ENCODE measurements at places on chromosomes 4 and X.
A peak's percentile ranks its signal among the peaks of the same experiment; 100 is the strongest.

- no peak for DNase-seq
Observed at GRCh38 chr4:10413177-10413576, 44.0 kb downstream of the ZNF518B start.

- no peak for DNase-seq
Observed at GRCh38 chrX:132425744-132426318, 63.0 kb downstream of the MBNL3 start.

- DNase-seq = no peak
Observed at GRCh38 chr4:185536411-185536709, 1.1 kb upstream of the PDLIM3 start.

DNA sequence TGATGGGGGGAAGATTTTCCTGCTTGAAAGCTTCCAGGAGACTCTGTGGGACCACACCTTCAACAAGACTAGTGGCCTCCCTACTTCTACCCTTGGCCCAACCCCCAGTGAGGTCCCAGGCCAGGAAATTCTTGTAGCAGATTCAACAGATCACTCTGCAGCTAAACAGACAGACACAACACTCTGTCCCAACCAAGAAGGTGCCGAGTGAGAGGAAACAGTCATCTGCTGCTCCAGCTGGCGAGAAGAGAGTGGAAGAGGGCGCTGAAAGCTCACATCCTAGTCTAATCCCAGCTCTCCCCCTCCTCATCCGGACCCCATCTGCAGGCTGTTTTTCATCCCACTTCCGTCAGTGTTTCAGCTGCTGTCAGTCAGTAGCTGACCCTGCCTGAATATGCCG lies 63.4 kb downstream of the CHRDL1 start:
- DNase-seq = no peak

DNA sequence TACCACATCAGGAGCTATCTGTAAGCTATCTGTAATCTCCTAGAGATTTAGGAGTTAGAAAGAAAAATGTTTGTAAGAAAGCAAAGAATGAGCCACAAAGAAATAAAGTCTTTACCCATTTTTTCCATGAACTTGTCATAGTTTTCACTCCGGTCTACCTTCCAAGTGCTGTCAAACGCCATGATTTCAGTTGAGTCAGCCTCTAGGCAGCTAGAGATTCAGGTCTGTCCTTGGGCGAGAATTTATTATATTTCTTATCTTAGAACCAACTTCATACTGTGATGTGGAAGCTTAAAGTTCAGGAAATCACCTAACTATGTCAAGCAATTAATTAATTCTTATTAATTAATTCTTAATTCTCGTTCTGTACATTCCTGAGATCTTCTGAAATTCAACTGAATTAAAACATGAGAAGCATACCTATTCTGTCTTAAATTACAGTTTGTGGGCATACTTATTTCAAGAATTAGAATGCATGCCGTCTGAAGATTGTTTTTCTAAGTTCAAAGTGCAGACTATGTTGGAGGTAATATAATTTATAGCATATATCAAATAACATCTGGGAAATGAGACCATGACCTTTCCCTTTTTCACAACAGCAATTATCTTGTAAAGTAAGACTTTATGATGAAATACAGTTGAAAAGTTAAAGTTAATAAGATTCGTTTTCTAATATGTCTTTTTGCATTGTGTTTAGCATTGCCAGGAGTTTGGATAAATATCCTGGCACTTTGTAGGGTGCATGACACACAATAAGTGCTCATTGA lies at the start of gene FABP2:
TSS of gene FABP2 (minus strand) at position 218 of the 767 bp plus-strand sequence. CDS start at position 182, 36 bp downstream.
- DNase-seq = no peak

GRCh38 chr4:7890635-7891393 lies 48.8 kb downstream of the AFAP1 start:
- no peak for DNase-seq

DNA sequence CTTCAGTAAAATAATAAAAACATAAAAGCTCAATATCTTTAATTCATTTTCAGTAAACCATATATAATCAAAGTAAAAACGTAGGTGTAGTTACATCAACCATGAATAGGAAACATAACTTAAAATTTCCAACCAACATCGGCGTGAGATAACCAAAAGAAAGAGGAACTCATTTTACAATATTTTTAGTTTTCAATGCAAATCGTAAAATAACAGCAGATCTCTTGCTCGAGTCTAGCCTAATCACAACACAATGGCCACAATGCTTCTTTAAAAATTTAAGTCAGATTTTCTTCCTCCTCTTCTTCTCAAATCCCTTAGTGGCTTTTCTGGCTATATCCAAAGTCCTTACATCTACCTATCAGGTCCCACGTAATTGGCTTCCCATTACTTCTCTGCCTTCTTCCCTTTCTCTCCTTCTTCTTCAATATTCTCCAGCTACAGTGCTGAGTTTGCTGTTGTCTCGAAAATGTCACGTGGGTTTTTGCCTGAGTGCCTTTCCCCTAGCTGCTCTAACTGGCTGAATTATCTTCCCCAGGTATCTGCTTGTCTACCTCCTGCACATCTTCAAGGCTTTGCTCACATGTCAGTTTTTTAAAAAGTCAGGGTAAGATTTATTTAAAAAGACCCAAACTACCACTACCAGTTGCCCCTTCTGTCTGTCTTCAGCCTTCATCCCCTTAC lies 90.9 kb upstream of the BANK1 start:
- DNase-seq = no peak

GRCh38 chr4:7194251-7195140 lies 2.2 kb downstream of the SORCS2 start:
- DNase-seq = no peak

DNA sequence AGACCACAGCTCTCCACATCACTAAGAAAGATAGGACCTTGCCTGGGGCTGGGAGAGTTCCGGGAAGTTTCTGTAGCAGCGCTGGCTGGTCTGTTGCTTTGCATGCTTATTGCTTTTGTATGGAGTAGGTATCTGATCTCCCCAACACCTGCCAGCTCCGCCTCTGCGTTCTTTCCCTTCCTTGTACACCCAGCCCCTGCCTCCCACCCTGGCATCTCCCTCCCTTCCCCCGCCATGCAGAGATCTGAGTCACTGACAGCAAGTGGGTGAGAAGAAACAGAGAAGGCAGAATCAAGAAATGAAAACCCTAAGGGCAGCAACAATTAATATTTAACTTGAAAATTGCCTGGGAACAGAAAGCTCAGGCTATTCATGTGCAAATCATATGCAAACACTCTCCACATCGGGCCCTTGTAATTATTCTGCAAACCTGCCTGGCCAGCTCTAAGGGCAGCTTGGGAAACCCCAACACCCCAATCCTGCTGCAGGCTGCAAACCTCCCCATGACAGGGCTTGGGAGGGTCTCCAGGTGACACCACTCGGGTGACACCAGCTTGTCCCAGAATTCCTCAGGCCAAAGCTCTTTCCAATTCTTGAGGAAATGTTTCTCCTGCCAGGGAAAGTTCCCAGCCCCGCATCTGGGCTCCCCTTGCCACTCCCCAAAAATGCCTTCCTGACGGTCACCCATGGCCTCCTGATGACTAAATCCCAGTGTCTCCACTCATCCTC lies 257.2 kb downstream of the FBXW7 start:
- peak; percentile 53 for DNase-seq

GRCh38 chrX:10071451-10072144 lies 85.2 kb upstream of the CLCN4 start:
- DNase-seq = no peak

DNA sequence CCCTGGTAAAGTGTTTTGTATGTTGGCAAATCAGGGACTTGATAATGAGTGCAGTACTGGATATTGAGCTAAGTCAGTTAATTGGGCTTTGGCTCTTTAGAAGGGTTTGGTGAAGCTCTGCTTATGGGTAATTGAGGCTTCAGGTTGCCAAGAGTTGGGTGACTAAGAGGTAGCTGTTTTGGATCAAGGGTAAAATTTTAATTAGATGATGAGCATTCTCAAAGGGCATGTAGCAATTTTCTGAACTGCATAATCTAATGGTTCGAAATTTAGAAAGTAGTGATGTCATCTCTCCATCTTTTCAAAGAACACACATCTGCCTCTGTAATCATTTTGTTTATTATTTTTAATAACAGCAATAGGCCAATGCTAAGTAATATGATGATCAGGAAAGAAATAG lies 5.5 kb upstream of the TRIM2 start:
- DNase-seq = no peak

- no peak for DNase-seq
Observed at GRCh38 chr4:116512552-116512951, 572.8 kb downstream of the TRAM1L1 start.

DNA sequence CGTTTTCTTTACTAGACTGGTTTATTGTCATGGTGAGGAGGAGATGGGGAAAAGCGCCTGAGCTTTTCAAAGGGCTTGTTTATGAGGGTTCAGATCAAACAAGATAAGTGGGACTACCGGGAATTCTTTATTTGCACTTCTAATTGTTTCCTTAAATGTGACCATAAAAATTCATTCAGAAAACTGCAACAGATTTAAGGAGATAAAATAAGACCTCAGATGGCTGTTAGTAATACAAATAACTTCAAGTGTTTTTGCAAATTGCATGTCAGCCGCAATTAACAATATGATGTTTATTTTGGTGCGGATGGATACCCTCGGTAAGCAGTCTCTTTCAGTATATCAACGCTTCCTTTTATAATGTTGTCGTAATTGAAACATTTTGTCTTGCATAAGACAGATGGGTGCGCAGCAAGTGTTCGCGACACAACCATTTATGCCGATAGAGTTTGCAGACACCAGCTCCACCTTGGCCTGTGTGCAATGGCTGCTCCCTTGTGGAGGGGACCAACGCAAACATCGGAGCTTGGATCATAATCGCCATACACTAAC lies 151.0 kb downstream of the C4orf33 start:
- no peak for DNase-seq

DNA sequence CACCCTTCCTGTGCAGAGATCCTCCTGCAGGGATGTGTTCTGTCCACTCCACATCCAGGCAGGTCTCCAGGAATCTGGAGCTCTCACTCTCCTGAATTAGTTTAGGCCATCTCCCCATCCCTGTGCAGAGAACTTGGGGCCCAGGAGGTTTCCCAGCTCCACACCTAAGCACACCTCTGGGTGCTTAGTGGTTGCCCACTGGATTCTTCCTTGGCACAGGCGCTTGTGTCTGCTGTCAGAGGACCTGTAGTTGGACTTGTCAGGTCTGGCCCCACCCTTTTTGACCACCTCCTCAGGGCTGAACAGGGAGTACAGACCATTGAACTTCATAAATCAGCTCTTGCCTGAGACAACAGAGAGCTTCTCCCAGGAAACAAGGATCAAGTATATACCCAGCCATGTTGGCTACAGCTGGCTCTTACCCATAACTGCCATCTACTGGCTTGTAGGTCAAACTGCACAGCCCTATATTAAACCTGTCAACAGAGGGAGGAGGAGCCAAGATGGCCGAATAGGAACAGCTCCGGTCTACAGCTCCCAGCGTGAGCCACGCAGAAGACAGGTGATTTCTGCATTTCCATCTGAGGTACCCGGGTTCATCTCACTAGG lies 275.5 kb downstream of the PPARGC1A start:
- peak; percentile 31 for DNase-seq

DNA sequence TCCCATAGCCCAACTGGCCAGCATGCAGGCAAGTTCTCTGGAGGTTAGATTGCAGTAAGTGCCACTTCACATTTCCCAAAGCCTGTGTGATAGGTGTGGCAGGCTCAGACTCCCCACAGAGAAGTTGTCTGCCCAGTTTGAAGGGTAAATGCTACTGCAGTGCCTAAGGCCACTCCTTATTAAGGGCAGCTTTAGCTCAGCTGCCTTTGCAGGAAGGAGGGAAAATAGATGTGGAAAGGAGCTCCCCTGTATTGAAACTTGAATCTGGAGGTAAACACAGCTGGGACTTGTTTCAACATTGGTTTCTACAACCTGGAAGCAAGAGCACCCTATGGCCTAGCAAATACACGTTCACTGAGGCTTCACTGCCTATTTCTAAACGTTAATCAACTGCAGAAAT lies 22.4 kb downstream of the NEXMIF start:
- no peak for DNase-seq

DNA sequence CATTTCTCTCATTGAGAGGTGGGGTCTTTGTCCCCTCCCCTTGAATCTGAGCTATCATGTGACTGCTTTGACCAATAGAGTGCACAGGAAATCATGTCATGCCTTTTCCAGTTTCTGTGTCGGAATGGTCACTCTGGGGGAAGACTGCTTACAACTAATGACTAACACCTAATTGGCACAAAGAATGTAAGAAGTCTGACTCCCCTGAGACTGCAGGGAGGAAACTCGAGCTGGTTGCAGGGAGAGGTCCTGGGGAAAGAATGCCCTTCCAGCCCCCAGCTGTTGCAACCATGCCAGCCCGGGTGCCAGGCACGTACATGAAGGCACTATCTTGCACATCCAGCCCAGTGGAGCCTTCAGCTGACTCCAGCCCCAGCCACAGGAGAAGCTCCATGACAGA lies 254.2 kb downstream of the DHX15 start:
- peak; percentile 41 for DNase-seq

- no peak for DNase-seq
Observed at GRCh38 chr4:180587379-180587778, 1655.8 kb upstream of the TENM3 start.

GRCh38 chrX:153499876-153500275 lies 5.1 kb downstream of the BGN start:
- DNase-seq = no peak

GRCh38 chrX:75158054-75158453 lies 2.0 kb upstream of the ABCB7 start:
- no peak for DNase-seq

GRCh38 chrX:29215251-29215650 lies 628.0 kb downstream of the IL1RAPL1 start:
- no peak for DNase-seq

GRCh38 chr4:6104541-6105130 lies 86.4 kb upstream of the C4orf50 start:
- no peak for DNase-seq

- DNase-seq = peak; percentile 21
Observed at GRCh38 chr4:42995343-42995944, 102.9 kb downstream of the GRXCR1 start.

GRCh38 chr4:1748465-1748995 lies 27.2 kb downstream of the TACC3 start:
- peak; percentile 51 for DNase-seq

DNA sequence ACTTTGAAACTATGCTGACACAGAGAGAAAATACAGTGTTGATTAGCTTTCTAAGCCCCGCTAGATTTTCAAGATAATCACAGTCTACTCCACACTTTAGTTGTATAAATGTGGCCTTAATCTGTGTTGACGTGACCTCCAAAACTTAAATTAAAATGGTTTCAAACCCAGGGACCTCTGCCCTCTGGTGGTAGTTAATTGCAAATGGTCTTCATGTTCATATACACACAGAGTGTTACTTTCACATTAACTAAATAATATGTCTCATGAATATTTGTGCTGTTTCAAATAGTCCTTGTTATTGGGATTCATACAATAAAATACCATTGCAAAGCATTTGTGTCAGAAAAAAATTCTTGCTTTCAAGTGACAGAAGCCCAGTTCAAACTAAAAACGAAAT lies 64.3 kb downstream of the TASL start:
- no peak for DNase-seq

- DNase-seq = no peak
Observed at GRCh38 chrX:136295380-136295779, 5.4 kb upstream of the ADGRG4 start.

GRCh38 chrX:40468033-40468846 lies 112.5 kb upstream of the ATP6AP2 start:
- DNase-seq = peak; percentile 8

- DNase-seq = no peak
Observed at GRCh38 chrX:1679238-1679637, 64.4 kb downstream of the ASMT start.

- DNase-seq = no peak
Observed at GRCh38 chr4:88275516-88275915, 8.8 kb downstream of the PPM1K start.

Data from kidney glomerular epithelial cell (primary cell).